ENCODE measurements at places on chromosomes 2 and 18.

GRCh38 chr18:8799596-8800441, 94.5 kb downstream of the MTCL1 start:
- no peak for DNase-seq

DNA sequence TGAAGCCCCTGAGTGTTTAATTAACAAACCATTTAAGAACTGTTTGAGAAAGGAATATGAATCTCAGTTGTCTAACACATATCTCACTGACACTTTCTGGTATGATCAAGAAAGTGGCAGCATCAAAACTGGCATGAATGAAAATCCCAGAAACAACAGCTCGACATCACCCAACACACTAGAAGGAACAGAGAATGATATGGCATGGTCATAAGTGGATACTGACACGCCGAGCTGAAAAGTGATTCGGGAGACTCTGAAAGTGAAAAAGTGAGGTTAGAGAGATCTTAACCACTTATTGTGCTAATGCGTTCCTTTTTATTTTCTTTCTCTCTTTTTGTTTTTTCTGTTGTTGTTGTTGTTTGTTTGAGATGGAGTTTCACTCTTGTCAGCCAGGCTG, 37.9 kb downstream of the MRPL35 start:
- DNase-seq: no peak

GRCh38 chr2:121905201-121905600, 149.8 kb downstream of the TSN start:
- DNase-seq: no peak

DNA sequence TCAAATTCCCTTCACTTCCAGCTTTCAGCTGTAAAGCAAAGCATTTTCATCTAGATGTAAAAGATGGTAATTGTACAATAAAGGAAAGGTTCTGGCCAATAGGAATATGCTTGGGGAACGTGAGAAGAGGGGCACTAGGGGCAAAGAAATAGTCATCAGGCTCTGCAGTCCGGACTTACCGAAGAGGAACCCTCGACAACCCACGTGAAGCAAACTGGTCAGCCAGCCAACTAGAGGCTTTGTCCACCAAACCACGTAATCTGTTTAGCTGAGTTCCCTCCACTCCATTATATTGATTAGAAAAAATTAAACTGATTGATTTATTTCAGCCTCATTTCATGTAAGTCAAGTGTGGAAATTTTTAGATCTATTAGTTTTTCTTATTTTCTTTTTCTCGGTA, 300.4 kb upstream of the FANCL start:
- DNase-seq: no peak

DNA sequence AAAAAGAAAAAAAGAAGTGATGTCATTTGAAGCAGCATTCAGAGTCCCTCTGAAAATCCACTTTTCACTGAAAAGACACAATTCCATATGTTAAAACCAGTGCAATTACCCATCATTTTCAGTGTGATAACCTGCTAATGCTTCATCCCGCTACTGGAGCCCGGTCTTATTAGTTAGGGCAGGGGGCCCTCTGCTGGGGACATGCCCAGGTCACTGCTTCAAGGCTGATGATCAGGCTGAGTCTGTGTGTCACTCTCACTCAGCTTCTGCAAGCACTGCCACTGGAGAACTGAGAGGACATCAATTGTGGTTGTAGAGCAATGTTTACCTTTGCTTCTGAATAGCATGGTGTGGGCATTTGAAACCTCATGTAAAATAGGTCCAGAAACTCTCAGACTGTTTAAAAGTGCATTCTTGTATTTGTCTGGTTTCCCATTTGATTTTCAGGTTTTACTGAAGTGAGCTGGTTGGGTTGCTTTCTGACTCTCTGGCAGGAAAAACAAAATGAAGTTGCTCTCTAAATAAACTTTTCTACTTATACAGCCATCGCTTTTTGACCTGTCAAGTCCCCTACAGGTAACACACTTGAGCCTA, 49.2 kb upstream of the NXPH2 start:
- DNase-seq: no peak

DNA sequence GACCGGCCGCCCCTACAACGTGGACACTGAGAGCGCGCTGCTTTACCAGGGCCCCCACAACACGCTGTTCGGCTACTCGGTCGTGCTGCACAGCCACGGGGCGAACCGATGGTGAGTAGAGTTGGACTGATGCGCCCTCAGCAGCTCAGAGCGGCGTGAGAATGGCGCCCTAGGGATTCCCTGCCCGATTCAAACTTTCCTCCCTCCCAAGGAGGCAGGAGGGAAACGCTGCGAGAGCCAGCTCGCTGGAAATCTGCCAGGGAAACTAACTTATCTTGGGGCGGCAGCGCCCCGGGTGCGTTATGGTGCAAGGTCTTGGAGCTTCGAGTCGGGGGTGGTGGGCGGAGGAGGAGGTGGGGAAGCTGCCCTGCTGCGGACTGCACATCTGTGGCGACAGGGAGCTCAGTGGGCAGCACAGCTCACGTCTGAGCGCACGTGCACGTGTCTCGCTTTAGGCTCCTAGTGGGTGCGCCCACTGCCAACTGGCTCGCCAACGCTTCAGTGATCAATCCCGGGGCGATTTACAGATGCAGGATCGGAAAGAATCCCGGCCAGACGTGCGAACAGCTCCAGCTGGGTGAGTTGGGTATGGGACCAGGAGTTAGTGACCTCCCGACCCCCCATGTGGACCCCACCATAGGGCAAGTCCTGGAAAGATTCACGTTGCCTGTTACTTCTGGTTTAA, 697 bp downstream of the ITGA4 start:
- no peak for DNase-seq

- DNase-seq: no peak
Observed at GRCh38 chr18:41144441-41144840, 810.6 kb upstream of the PIK3C3 start.

DNA sequence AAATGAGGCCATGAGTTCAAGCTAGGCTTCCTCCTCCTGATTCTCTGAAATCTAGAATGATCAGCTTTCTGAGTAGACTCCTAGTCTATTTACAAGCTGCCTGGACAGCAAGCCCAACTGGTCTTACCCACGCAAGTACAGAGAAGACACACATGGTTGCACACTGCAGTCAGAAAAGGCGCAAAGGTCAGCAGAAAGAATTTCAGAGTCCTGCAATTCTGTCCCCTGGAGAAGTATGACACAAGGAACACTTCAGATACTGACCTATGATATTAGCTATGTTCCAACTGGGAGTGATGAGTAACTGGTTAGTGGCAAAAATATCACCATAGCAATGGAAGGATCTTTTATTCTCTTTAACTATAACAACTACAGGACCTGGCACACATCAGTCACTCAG, 336.1 kb upstream of the PKDCC start:
- DNase-seq: no peak

- DNase-seq: no peak
Observed at GRCh38 chr18:51074605-51075004, 44.6 kb downstream of the SMAD4 start.

DNA sequence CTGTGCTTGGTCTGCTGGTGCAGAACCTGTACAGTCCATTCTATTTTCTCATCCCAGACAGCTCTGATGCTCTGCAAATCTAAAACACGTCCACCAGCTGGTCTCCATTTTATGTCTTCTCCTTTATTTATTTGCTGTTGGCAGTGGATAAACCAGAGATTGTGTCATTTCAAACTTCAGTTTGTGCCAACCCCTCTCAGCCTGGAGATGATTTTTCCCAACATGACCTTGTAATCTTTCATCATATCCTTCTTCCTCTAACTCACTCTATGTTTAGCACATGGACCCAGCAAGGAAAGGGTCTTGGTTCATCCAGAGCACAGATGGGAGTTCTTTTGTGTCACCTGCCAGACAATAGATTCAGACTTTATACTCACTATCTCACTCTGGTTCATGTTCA, 273.2 kb downstream of the MTX2 start:
- DNase-seq: no peak

- DNase-seq: no peak
Observed at GRCh38 chr2:74396149-74396548, 16.0 kb upstream of the DCTN1 start.

- peak; percentile 56 for DNase-seq
Observed at GRCh38 chr2:18345848-18346247, 214.6 kb downstream of the RDH14 start.

DNA sequence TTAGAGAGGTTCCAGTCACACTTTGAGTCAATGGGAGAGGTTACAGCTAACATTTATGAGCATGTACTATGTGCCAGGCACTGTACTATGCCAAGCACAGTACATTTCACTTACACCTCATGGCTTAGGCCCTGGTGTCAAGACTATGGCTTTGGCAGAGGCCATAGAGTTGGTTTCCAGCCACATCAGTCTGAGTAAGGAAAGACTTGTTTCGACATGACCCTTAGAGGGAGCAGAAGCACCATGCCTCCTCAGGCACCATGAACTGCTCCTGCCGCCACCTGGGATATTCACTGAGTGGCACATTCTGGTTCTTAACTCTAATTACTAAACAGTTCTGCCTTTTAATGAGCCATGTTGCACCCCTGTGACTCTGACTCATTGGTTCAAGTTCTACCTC, 12.7 kb downstream of the DGUOK start:
- no peak for DNase-seq

DNA sequence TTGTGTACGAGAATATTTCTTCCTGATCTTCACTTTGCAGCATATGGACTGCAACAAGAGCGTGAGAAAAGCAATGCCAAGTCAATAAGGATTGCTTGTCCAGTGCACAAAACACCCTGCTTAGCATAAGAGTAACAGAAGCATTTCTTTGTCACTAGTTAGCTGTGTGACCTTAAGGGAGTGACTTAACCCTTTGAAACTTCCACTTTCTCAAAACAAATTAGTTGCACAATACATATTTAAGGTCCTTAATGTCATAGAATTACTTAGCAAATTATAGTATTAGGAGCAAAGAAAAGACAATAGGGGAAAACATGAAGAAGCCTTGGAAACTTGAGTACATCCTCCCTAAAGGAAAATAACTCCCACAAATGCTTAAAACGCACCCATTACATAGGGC, 230.1 kb downstream of the RNF152 start:
- DNase-seq: no peak

- no peak for DNase-seq
Observed at GRCh38 chr2:8794923-8795825, 42.2 kb downstream of the KIDINS220 start.

GRCh38 chr18:39326772-39327171, 1761.2 kb upstream of the CELF4 start:
- DNase-seq: no peak

GRCh38 chr2:34567128-34567527, 968.0 kb upstream of the FAM98A start:
- DNase-seq: no peak

GRCh38 chr2:202432776-202433175, 56.6 kb downstream of the BMPR2 start:
- no peak for DNase-seq

GRCh38 chr2:226618544-226618874, 181.1 kb downstream of the IRS1 start:
- DNase-seq: no peak
